Endothelial cell (in vitro differentiated cells): ENCODE measurements at places on chromosomes 2 and 18.

GRCh38 chr18:61829108-61829507, 63.7 kb downstream of the RNF152 start:
- DNase-seq = no peak

GRCh38 chr2:148317598-148317997, 296.7 kb downstream of the MBD5 start:
- DNase-seq = no peak

DNA sequence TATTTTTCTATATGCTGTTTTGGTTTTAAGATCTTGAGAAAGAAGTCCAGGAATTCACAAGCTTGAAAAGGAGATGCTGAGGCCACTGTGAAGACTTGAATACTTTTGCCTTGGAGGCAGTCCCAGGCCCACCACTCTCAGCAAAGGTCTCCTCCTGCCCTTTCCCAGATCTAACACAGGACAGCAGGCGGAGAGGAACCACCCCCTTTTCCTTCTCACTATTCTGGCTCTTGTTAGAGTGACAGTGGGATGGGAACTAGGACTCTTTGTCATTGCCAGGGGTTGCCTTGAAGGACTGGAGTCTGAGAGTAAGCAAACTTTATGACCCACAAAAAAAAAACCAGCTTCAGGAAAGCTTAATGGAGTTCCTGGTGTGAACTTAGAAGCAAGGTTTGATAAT, 54.7 kb downstream of the E2F6 start:
- DNase-seq = no peak

GRCh38 chr18:29147944-29148343, 971.0 kb upstream of the CDH2 start:
- DNase-seq = no peak

DNA sequence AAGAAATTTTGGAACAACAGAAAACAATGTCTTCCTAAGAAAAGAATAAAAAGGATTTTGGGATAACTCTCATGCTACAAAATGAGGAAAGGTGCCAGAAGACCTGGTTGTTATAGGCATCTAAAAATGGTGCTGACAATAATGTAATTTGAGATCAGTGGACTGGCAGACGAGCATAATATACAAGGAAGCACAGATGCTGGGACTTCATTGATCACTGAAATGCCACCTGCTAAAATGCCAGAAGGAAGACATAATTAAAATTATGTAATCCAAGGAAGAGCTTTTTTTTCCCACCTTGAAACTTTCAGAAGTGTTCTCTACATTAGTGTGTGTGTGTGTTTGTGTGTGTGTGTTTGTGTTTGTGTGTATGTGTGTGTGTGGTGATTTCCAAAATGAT, 535.9 kb downstream of the XIRP2 start:
- DNase-seq = no peak

DNA sequence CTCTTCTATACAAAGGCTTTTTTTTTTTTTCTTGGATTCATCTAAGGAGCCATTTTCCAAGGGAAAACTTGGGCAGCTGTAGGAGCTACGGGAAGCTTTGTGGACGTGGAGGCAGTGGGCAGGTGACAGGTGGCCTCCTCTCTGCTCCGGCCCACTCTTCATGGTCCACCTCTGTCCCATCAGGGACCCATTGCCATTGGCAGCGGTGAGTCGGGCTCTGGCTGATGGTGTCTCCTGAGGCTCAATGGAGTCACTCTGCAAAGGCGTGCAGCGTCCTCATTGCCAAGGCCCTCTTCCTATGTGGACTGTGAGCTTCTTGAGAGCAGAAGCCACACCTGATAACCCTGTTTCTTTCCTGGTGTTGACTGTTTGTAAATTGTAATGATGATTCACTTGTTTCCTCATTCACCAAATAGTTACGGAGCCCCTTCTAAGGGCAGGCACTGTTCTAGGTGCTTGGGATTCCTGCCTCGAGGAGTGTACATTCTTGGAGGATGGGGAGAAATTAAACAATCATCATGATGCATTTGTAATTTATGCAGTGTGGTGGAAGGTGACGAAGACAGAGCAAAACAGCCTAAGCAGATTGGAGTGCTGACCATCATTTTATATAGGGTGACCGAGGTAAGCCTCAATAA, 240.3 kb upstream of the HS6ST1 start:
- DNase-seq = no peak

GRCh38 chr2:146312899-146313298, 1531.9 kb upstream of the ACVR2A start:
- no peak for DNase-seq

GRCh38 chr18:46387441-46388131, 269.4 kb downstream of the LOXHD1 start:
- DNase-seq = no peak

DNA sequence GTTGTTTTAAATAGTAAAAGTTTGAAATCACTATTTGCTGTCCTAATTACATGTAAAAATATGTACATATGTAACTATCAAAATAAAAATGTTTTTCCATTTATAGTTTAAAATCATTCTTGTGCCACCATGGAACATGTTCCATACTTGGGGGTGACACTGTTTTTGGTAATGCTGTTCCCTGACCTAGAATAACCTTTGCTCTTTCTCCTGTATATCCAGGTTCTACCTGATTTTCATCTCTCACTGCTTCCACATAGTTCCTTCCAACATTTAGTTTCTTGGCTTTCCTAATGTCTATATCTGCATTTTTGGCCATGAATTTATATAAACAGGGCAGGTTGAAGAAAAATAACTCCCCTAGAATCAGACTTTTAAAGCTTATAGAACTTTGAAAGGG, 2.5 kb downstream of the SPOPL start:
- DNase-seq = no peak

GRCh38 chr2:206164261-206164862, 4.7 kb downstream of the EEF1B2 start:
- DNase-seq = peak; percentile 51

DNA sequence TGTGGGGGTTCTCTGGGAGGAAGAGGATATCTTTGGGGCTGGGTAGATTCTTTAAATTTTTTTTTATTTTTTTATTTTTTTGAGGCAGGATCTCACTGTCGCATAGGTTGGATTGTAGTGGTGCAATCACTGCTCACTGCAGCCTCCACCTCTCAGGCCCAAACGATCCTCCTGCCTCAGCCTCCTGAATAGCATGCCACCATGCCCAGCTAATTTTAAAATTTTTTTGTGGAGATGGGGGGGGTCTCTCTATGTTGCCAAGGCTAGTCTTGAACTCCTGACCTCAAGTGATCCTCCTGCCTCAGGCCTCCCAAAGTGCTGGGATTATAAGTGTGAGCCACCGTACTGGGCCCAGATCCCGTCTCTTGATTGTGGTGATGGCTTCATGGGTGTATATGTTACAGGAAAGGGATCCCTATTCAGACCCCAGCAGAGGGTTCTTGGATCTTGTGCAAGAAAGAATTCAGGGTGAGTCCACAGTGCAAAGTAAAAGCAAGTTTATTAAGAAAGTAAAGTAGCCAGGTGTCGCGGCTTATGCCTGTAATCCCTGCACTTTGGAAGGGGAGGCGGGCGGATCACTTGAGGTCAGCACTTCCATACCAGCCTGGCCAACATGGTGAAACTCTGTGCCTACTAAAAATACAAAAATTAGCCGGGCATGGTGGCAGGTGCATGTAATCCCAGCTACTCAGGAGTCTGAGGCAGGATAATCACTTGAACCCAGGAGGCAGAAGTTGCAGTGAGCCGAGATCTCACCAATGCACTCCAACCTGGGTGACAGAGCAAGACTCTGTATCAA, 2.0 kb upstream of the C2orf68 start:
- no peak for DNase-seq

DNA sequence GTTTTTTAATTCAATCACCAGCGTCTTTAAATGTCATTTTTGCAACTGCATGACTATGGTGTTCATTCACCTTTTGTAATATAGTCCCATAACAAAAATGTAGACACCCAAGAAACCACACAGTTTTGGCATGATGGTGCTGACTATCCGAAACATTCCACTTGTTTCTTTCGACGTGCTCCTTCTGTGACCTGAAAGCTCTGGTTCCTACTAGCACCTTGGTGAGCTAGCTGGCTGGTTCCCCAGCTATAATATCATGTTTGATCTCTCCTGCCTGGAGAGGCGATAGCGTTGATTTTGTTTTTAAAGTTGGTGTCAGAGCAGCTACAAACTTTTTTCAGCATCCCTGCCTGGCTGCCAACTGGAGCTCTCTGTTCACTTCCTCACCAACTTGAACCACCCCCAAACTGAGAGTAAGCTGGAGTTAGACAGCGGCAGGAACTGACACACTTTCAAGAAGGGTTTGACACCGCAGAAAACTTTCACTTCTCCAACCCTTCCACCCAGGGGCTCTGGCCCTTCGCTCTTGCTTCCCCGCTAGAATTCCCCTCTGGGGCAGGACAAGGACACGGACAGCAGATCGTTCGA, 1.1 kb downstream of the ATAD2B start:
- peak; percentile 30 for DNase-seq

GRCh38 chr18:52288403-52289004, 51.5 kb upstream of the DCC start:
- DNase-seq = peak; percentile 57

GRCh38 chr18:13520306-13520705, 206.1 kb downstream of the FAM210A start:
- DNase-seq = no peak

- DNase-seq = no peak
These were observed 60.1 kb upstream of the RBBP8 start for GRCh38 chr18:22872900-22873537.

GRCh38 chr18:74064510-74064909, 83.1 kb downstream of the FBXO15 start:
- DNase-seq = no peak

DNA sequence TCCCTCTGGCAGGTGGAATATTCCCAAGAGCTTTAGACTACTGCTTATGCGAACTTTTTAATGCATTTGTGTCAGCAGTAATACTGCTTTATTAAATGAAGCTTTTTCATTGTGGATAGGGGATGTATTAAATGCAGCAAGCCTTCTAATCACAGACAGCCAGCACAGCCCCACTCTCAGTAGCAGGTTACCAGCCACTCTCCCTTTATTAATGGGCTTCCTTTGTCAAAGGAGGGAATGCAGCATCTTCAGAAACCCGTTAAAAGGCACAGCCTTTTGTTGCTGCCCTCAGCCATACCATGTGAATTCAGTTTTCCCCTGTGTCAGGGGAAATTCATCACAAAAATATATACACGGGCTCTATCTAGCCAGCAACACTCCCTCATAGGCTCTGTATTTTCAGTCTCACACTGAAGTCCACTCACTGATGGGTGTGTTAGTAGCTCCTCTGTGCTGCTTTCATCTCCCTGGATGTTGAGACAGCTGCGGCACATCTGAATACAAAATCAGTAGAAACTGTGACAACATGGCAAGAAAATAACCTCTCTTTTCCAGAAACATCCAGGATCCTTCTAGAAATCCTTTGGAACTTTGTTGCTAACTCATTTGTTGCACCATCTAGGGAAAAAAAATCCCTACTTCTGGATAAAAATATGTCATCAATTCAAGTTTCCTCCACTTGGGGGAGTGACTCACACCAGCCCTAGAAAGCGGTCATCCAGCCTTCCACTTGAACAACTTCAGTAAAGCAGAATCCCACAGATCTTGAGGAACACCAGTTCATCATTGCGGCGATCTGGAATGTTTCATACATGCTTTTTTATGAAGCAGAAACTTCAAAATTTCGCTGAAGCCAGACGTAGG, 48.4 kb downstream of the LRRTM1 start:
- DNase-seq = peak; percentile 7

DNA sequence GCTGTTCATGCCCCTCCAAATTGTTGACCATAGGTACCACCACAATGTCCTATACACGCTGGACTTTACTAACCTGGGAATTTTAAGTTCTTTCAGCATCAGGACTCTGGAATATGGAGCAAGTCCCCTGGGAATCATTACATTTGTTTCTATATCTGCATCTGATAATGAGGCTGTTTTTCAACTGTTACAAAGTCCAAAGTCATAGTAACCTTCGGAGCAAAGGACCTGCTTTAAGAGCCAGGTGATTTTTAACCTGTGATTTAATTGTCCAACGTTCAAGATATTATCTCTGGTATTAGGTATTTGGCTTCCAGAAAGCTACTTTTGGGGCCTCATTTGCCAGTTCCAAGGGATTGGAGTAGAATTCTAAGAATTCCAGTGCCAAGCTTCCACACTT, 7.5 kb upstream of the B3GNT2 start:
- DNase-seq = no peak

DNA sequence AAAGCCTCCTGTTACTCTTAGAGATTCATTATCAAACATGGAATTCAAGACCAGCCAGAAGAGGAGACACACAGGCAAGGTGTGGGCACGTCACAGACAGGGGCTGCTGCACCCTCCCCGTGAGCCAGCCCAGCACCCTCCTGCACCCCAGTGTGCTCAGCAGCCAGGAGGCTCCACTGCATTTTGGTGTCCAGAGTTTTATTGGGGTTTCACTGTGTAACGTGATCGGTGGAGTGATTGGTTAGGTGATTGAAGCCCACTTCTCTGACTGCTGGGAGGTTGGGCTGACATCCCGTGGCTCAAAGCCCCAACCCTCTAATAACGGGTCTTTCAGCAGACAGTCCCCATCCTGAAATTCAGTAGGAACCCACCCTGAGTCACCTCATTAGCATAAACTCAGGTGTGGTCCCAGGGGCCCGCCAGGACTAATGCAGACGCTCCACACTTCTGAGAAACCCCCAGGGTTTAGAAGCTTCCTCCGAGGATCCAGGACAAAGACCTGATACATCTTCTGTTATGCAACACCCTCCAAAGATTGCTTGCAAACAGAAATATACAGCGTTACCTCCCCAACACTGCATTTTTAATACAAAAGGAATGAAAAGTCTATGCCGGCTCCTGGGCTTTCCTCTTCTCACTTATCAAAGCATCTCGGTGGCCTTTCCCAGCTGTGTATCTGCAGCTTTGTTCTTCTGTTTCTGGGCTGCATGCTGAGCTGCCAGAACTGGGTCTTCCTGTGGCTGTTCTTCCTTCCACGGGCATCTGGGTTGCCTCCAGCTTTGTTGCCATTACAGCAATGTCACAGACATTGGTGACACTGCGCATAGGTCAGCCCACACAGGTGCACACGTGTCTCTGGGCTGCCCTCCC, 43.7 kb upstream of the SNED1 start:
- DNase-seq = no peak

GRCh38 chr2:233076749-233077148, 16.6 kb downstream of the INPP5D start:
- no peak for DNase-seq

- no peak for DNase-seq
These were observed 28.4 kb upstream of the RNU4ATAC start for GRCh38 chr2:121502246-121502645.

GRCh38 chr18:75351409-75351808, 76.1 kb downstream of the SMIM21 start:
- no peak for DNase-seq
